ENCODE measurements at places on chromosomes 4 and X.

GRCh38 chr4:31983677-31984076, 1263.5 kb downstream of the PCDH7 start:
- DNase-seq, result no peak

DNA sequence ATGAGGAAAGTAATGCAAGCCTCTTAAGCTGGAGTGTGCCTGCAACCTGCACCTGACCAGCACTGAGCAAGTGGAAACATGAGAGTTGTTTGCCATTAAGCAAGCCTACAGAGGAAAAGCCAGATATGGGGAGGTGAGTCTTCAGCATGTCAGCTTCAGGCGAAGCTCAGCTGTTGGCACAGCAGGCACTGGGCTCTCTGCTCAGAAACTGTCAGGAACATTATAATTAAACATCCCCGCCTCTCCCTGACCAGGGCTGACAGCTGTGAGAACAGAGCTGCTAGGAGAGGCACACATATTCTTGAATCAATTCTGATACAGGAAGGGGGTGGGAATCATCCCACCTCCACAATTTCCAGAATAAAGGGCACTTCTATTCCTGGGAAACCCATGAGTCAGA, 19.0 kb upstream of the DCX start:
- DNase-seq, result no peak

- DNase-seq, result no peak
These were observed 147.9 kb upstream of the FGF13 start for GRCh38 chrX:138859421-138859820.

DNA sequence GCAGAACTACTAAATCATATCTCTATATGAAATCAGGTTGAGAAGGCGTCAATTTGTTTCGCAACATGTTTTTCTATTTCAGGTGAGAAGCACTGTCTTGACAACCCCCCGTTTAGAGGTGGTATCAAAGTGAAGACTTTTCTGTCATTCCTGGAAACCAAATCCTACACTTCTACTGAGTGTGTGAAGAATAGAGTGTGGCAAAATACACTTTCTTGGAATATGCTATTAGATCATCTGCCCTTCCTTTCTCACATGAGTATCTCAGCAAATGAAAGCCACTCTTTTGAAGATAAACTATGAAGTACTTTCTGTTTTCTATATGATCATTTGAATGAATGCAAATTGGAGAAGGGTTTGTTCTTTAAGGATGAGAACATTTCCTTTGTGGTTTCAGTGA, 174.0 kb upstream of the FMR1 start:
- DNase-seq, result no peak

DNA sequence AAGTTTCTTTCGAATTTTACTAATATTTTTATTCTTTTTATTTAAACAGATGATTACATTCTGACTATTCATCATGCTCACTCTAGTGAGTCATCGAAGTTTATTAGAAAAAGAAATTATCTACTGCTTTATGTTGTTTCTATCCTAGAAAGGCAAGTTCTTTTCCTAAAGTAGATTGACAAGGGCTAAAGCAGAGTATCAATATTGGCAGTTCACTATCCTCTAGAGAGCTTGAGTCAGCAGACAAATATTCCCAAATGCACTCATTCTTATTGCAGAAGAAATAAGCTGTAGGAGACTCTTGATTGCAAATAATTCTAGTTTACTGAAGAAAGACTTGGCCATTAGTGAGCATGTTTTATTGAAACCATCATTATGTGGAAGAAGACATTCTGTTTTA, 911.8 kb downstream of the CENPC start:
- no peak for DNase-seq

- no peak for DNase-seq
These were observed 19.1 kb downstream of the FGF2 start for GRCh38 chr4:122845760-122846159.

- peak; percentile 89 for DNase-seq
These were observed at the start of gene CXCL3 for GRCh38 chr4:74038425-74039314. Gene CXCL3, minus strand, starts transcription at chr4:74038689. Its CDS starts 78 bp downstream, at chr4:74038611.

- DNase-seq, result no peak
These were observed 75.2 kb downstream of the SPRY1 start for GRCh38 chr4:123471655-123472369.
